ENCODE measurements at places on chromosomes 12 and 14.

- no peak for DNase-seq
Observed at GRCh38 chr12:22321638-22322037, 12.9 kb downstream of the ST8SIA1 start.

DNA sequence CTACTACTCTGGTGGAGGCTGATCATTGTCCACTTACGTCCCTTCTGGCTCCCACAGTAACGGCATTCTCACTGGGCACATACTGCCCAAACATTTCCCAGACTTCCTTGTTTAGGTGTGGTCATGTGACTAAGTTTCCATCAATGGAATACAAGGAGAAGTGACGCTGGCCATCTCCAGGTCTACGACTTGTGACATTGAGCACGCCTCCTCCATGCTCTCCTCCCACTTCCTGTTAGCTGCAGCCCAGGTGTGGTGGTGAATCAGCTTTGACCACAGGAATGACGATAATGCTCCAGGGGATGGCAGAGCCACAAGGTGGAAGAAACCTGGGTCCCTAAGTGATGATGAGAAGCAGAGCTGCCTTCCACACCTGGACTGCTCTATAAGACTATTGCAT, 6.0 kb upstream of the SLC24A4 start:
- no peak for DNase-seq

DNA sequence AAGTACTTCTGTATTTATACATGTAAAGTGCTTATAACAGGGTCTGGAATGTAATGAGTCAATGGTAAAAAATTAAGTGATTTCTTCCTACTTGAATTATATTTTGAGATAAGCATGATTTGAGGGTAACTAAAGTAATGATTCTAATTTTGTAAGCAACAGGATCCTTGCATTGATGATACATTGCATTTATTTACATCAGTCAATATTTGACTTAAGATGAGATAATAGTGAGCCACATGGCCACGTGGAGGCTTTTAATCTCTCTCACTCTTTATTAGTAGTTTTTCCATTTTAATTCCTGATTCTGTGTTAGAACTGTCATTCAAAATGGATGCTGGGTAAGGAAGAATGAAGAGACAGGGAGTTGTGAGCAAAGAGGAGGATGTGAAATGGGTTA, 298.1 kb upstream of the PRICKLE1 start:
- DNase-seq = no peak

DNA sequence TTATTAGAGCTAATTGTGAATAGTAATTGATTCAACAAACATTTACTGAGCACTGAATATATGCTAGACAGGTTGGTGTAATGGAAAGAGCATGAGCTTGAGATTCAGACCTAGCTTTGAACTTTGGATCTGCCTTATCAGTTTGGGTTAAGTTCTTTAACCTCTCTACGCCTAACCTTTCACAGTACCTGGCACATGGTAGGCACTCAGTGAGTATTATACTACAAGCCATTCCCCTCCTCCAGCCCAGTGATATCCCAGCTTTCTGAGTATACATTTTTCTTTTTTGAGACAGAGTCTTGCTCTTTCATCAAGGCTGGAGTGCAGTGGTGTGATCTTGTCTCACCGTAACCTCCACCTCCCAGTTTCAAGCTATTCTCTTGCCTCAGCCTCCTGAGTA, 32.0 kb downstream of the FAM177A1 start:
- DNase-seq = no peak

DNA sequence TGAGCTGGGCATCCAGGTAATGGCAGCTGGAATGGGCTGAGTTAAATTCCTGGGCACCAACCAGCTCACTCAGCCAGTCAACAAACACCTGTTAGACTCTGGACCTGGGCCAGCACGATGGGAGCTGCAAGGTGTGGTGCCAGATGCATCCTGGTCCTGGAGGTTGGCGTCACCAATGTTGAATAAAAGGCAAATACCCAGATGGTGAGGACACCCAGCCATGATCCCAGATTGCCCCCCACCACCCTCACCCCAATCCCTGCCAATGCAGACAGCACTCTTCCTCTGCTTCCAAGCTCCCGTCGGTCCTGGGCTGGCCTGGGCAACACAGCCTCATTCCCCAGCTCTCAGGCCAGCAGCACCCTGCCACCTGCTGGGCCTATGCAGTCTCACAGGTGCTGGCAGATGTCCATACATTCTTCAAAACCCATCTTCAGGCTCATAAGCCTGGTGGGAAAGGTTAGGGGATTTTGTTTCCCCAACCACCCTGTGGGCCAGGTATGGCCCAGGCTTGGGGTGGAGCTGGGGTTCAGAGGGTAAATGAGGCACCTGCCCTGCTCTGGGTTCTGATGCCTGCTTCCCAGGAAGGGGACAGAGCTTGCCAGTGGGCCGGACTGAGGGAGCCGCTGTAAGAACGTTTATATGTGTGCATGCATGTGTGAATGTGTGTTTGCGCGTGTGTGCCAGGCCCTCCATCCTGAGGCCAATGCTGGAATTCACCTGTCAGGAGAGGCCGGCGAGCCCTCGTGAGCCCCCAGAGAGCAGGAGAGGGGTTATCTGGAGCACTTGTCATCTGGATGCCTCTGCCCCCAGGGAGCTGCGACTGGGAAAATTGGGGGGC, 58.0 kb downstream of the LGMN start:
- DNase-seq = no peak
